ENCODE measurements at places on chromosomes 5 and 9.

DNA sequence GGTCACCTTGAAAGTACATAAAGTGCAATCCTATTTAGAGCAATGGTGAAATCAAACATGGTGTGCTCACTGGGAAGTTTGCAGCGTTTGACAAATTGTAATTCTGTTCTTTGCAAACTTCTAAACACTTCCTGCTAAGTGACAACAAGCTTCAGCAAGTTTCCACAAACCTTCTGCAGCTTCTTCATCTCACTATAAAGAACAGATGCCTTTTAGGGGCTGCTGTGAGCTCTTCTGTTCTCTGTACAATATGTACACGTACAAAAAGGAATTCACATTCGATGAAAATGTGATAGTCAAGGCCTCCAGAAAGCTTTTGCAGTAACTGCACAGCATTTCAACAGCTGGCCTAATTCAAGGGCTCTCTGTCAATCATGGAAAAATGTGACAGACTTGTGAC, 543.1 kb downstream of the CETN3 start:
- DNase-seq = no peak

- DNase-seq = no peak
Measured at GRCh38 chr9:7963026-7963425, 163.4 kb upstream of the DMAC1 start.

DNA sequence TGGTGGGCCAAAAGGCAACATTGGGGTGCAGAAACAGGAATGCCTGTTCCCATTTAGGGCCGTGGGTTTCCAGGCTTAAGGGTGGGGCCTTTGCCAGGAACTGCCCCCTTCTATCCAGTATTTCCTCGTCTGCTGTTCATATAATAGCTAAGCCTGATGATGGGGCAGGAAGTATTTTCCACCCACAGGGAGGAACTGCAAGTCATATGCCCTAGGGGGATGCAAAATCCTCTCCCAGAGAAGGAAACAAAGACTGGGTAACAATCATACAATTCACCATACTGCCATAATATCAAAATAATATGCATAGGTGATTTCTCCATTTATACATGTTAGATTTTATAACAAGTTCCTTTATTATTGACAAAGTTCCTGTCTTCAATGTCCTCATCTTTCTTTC, 20.5 kb upstream of the RPS23 start:
- DNase-seq = no peak

DNA sequence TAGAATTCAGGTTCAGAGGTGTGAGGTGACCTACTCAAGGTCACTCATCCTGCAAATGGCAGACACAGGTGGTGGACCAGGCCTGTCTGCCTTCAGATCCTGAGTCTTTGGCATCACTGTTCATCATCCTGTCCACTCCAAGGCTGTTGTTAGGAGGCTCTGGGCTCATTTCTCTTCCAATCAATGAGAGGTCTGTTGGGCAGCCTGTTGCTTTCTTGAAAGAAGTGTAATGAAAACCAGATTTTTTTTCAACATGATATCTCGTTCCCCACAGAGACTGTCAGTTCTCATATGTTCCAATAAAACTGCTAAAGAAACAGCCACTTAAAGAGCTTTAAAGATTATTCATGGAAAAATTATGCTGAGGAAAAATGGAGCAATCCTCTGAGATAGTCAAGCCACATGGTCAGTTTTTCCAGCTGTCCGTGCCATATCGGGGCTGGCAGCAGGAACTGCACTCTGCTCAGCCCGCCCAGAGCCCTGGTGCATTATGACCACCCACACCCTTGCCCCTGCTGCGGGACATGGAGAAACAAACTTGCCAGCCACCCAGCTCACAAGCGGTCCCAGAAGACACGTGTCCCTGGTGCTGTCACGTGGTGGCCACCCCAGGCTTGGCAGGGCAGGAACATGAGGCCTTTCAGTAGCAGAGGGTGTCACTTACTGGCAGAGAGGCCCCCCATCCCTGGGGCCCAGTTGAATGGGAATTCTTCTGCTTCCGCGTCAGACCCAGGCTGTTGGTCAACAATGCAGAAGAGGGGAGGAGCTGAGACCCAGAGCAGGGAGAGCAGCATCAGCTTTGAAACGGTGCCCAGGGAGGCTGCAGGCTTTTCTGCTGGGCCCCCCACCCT, 63.7 kb upstream of the ANGPTL2 start:
- no peak for DNase-seq

DNA sequence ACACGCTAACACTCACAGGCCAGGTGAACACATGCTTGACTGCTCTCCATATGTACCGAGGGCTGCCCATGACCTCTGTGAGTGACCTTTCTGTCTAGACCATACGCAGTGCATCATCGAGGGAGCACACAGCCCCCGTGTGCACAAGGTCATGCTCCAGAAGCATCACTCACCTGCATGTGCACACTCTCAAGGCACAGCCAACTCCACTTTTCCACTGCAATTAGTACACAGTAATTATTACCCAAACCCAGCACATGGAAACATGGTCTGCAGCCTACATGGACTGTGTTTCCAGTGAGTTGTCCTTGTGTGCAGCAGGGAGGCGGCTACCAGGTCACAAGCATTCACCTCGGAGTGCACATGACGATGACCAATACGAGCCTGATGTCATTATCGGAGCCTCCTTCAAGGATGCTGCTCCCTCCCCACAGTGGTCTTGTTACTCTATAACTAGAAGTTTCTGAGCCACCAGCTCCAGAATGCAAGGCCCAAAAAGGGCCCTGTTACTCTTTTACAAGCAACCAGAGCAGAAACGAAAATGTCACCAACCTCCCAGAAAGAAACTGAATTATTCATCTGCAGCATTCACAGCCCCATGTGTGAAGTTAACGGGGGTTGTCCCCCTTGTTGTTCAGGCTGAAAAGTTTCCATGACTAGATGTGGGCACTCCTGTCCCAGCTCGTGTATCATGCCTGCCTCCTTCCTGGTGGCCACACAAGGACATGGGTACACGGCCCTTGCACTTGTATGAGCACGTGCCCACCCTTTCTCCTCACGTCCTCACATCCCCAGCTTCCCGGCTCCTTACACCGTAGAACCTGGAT, 31.2 kb downstream of the SEMA4D start:
- DNase-seq = peak; percentile 64

DNA sequence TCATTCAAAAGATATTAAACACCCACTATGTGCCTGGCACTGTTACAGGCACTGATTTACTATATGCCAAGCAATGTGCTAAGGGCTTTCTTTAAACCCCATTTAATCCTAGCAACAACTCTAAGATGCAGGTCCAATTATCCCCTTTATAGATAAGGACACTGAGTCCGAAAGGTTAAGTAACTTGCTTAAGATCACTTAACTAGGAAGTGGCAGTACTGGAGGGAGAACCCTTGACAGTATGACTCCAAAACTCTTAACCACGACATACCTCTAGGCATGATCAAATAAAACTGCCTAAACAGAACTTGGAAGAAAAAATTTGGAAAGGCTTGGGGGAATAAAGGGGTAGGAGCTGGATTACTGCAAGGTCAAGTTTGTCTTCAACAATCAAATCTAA, 1.7 kb downstream of the RAB14 start:
- no peak for DNase-seq

GRCh38 chr9:26801772-26802171, 90.8 kb downstream of the CAAP1 start:
- no peak for DNase-seq

DNA sequence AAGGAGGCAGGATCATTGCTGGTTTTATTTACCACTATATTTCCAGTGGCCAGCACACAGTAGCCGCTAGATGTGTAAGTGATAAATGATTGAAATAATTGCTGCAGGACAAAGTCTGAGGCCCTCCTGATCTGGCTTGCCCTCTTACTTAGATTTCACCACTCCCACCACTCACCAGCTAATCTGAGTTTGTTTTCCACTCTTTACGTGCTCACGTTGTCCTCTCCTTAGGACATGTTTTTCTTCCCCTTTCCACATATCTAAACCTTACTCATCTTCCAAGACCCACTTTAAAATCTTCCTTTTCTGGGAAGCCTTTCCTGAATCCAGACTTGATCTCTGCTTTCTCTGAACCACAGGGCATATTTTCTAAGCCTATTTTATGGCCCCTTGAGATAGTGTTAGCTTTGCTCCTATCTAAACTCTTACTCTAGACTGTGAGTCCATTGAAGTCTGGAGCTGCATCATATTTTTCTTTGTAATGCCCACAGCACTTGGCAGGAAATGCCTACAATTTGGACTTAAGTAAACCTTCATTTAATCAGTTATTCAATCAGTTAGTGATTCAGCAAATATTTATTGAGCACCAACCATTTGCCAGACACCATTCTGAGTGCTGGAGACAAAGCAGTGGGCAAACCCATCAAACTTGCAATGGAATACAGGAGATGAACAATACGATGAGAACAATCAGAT, 2.4 kb downstream of the TLR4 start:
- no peak for DNase-seq

GRCh38 chr9:127595611-127596010, 16.5 kb upstream of the STXBP1 start:
- DNase-seq = no peak

DNA sequence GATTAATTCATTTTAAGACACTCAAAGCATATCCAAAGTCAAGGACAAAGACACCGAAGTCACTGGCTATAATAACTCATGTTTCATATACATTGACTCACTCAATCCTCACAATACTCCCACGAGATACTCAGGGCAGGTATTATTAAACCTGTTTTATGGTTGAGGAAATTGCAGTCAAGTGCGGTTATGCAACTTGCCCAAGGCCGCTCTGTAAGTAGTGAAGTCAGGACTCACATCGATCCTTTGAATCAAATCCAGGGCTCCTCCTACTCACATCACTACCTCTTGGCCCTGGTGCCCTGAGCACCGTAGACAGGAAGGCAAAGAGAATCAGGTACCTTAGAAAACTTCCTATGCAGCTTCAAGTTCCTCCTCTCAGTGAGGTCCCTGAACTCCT, 87.8 kb upstream of the APC start:
- no peak for DNase-seq

DNA sequence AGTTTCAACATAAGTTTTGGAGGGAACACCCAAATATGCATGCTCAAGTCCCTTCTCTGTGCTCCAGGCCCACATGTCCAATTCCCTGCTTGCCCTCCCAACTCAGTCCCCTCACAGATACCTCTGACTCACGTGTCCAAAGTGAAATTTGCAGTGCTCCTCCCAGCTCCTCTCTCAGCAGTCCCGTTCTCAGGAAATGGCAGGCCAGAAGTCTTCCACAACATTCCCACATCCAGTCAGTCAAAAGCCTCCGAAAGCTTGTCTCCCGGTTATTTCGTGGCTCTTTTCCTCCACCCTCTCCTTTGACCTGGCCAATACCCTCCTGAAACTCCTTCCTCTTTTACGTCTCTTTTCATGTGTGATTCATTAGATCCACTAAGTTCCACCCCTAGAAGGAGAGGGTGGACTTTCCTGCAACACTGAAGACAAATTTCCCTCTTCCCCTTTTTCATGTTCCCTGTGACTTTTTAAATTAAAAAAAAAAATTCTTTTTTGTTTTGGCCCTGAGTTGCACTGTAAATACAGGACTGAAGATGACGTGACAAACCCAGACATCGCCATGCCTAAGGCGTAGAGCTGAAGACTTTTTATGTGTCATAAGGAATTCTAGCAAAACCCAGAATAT, 12.8 kb upstream of the MGAT1 start:
- no peak for DNase-seq

DNA sequence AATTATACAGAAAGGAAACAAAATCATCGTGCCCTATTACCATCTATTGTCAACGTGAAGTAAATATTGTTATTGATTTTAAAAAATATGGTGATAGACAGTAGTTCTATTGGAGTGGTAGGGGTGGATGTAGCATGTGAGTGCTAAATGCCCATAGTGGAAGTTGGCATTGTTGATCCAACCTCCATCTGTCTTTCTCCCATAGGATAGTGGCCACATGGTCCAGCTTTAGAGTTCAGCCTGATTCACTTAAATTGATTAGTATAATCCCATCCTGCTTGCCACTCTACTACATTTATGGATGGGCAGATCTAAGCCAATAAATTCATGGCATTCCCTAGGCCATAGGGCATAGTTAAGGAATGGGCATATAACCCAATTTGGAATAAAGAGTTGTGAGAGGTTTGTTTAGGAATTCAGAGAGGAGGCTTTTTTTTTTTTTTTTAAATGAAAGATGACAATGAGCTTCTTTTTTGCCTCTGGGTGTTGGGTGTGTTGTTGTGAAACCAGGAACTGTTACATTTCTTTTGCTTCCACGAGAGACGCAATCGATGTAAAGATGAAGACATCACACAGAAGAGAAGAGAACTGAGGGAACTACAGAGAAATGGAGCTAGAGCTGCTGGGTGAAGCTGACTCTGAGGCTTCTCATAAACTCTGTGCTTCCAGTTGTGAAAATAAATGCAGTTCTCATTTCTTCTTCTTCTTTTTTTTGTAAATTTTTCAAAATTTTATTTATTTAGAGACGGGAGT, 12.5 kb upstream of the CHD1 start:
- DNase-seq = no peak

- no peak for DNase-seq
Measured at GRCh38 chr9:34499076-34499475, 23.7 kb downstream of the ENHO start.

GRCh38 chr5:1322955-1323802, 21.7 kb downstream of the CLPTM1L start:
- DNase-seq = no peak

DNA sequence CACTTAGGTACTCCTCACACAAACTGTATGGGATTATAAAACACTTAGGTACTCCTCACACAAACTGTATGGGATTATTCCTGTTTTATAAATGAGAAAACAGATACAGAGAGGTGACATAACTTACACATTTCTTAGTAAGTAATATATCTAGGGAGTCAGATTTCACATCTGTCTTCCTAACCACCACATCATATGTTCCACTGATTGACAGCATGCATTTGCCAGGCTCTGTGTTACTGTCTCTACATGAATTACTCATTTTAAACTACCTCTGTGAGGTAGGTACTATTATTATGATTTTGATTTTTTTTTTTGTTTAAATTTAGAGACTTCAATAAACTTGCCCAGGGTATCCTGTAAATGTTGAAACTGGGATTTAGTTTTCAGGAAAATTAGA, 232.7 kb downstream of the CCDC171 start:
- no peak for DNase-seq

DNA sequence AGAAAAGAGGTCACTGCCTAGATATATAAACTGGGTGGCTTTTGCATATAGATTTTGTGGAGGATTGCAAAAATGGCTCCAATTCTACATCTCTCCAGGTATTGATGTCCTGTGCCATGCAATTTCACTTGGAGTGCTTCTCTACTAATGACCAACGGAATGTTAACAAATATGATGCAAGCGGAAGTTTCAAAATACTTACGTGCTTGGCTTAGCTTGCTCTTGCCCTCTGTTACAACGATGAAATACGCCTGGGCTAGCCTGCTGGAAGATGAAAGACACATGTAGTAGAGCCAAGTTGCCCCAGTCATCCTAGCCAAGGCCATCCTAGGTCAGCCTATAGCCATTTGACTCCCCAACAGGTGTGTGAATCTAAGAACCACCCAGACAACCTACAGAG, 3.6 kb upstream of the POC5 start:
- DNase-seq = no peak
